ENCODE measurements at places on chromosomes 3 and 15.

DNA sequence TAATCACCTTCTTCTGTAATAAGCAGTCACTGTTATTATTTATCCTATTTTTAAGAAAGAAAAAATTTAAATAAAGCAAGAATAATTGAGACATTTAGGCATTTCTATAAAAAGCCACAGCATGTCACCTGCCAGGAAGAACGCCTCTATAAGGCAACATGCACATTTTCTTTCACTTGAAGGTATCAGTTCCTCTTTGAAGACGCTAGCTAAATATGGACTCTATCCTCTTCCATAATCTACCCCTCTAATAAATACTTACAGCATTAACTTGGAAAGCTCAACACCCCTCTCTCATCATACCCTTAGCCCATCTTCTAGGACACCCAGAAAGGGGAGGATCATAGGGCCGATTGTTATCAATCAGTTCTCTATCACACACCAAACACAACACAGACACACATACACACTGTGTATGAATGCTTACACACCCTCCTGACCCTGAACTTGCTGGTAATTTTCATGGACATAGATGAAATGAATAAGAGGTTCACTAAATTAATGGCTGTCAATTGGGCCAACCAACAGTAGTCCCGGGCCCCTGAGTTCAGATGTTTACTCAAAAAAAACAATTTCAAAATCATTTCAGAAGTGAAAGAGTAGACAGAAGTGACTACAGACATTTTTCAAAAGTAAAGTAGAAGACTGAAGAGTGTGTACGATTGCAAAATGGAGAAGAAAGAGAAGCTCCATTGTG lies 102.5 kb downstream of the ZMAT3 start:
- DNase-seq: no peak

- no peak for DNase-seq
Observed at GRCh38 chr15:43872416-43873020, 45.7 kb downstream of the WDR76 start.

GRCh38 chr15:67834581-67835296 lies 5.1 kb downstream of the RNU6-1 start:
- peak; percentile 30 for DNase-seq

GRCh38 chr15:99951511-99951910 lies 218.3 kb upstream of the LYSMD4 start:
- DNase-seq: no peak

DNA sequence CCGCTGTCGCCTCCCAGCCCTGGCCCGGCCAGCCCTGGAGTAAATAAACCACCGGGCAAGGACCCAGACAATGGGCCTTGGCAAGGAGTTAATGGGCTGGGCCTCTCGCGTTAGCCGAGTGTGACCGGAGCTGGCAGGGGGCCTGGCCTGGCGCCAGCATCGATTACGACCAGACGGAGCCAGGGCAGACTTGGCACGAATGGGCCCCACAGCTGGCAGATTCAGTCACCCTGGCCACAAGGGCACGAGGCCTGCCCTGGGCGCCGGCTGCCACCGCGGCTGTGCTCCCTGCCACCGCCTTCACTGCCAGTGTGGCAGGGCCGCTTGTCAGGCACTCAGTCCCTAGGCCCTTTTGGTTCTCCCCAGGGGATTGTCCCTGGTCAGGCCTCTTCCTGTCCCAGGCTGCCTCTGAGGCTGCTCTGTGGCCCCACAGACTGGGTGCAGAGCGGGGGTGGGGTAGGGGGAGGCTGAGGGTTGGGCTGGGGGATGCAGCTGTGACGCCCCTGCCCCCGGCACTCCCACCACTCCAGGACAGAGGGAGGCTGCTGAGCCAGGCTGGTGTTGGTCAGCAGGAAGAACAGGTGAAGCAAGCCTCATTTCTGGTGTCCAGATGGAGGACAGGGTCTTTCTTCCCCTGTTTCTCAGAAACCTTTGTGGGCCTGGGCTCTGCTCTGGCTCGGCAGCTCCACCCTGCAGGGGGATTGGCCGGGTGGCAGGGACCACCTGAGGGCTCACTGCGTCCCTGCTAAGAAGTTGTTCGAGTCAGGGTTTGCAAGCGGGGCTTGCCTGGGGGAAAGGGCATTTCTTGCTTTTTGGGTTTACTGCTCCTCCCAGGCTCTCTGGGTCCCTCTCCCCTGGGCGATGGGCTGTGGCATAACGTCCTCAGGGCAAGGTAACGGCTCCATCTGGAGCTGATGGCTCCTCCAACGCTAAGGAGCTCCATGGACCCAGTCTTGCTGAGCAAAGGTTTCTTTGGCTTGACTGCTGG lies 30.5 kb upstream of the SRP14 start:
- no peak for DNase-seq

GRCh38 chr3:189108067-189108466 lies 63.7 kb upstream of the TPRG1 start:
- DNase-seq: no peak

- DNase-seq: no peak
Observed at GRCh38 chr3:169008776-169009358, 654.6 kb downstream of the MECOM start.

DNA sequence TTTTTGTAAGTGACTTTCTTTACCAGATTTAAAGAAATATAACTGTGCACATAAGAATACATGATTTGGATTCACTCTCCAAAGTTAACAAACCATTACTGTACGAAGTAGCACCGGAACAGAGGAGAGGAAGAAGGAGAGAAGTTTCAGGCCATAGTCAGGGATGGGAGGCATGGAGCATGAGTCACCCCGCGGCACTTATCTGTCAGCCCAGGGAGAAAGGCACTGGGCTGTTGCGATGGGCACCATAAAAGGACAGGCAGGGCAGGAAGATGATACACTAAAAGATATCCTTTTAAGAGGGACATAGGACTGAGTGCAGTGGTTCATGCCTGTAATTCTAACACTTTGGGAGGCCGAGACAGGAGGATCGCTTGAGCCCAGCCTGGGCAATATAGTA lies 37.0 kb downstream of the TTC23 start:
- no peak for DNase-seq

DNA sequence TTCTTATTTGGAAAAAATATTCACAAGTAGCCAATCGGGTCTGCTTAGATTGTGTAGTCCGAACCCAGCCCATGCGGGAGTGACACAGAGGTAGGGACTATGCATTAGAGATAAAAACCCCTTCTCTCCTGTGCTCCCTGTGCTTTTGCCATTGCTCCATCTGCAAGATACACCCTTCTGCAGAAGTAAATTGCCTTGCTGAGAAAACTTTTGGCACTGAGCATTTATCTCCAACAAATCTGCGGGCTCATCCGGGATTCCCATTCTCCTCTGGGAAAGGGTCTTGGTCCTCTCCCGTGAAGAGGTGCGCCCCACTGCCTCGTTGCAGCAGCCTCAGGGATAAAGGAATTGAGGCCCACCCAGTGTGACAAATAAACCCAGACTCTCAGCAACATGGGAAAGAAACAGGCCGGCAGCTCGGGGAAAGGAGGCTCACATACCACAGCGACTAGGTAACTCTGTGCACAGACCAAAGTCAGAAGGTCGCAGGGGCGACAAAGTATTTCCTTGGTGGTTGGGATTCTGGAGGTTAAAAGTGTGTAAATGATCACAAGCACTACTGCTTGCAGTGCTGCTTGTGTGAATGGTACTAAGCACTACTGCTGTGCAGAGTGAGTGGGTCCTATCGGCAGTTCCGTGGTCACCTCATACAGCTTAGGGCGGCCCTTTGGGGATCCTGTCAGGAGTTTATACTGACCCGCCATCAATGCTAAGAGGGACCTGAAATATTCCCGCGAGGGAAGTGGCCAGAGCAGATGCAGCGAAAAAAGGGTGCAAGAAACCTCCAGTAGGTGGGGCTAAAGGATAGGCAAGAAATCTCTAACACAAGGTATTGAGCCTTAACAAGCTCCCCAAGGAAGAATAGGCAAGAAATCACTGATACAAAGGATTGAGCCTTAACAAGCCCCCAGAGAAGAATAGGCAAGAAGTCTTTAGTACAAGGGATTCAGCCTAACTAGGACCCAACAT lies 54.3 kb downstream of the GSK3B start:
- DNase-seq: no peak

GRCh38 chr3:71652781-71653413 lies 69.4 kb upstream of the FOXP1 start:
- DNase-seq: no peak

- no peak for DNase-seq
Observed at GRCh38 chr3:112302881-112303763, 9.1 kb upstream of the SLC9C1 start.

DNA sequence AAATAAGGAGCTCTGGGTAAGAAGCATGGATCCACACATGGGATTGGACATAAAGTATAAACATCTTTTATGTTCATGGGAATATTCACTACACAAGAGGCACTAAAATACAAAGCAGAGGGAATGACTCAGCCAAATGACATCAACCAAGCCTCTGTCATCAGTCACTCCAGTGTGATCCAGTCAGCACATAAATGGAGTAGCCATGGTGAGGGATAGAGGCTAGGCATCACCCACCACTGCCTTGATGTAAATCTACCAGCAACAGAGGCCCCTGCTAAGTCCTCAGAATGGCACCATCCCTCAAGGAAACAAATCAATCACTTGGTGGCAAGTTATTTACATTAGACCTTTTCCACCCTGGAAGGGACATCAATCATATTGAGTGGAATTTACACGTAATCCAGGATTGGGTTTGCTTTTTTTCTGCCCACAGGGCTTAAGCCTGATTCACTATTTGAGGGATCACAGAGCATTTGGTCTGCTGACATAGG lies 27.2 kb downstream of the VEPH1 start:
- no peak for DNase-seq

DNA sequence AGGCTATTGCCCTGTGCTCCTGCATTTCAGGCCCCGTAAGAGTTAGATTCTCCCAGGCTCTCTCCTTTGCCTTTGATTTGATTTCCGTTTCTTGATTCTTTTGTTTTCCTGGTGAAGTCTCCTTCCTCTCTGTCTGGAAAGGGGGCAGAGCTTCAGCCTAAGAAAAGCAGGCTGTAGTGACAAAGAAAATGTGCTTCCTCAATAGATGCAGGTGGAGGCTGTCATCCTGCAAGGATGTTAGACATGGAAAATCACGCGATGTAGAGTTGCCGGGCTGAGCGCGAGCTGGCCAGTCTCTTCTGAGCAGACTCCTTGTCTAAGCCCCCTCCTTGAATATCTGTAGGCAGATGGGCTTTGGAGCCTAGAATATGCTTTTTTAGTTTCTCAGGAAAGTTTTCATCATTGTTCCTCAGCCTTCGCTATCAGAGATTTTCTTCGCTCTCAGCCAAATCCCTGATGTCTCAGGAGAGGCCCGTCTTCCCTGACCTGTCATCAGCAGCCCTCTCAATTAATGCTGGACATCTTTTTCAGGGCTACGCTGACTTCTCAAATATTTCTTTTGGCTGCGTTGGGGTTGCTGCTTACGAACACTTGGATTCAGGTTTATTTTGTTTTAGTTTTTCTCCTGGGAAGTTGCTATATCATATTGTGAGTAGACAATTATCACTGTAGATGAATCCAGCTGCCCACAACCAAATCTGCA lies 163.6 kb downstream of the ITPR1 start:
- DNase-seq: no peak

DNA sequence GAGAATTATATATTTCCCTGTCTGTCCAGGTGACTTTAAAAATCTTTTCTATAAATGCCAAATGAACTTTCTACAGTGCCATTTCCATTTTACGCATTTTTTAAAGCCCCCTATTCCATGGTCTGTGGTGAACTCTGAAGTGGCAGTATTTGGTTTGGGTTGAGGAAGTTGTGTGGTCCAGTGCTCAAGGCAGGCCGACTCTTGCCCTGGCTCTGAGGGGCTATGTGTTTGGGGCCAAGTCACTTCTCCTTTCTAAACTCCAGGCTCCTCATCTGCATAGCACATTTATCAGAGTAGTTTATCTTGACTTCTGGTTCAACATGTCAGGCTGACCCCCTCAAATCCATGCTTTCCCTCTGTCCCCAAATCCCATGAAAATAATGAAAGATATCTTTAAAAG lies 14.1 kb downstream of the TTC21A start:
- DNase-seq: no peak

Data from stimulated activated CD8-positive, alpha-beta memory T cell treated with anti-CD3 and anti-CD28 coated beads, Interleukin-4, amount 100 ng/mL, for 48 hours (primary cell).